GM23338 (cell line): ENCODE measurements at places on chromosomes 13 and 19.

DNA sequence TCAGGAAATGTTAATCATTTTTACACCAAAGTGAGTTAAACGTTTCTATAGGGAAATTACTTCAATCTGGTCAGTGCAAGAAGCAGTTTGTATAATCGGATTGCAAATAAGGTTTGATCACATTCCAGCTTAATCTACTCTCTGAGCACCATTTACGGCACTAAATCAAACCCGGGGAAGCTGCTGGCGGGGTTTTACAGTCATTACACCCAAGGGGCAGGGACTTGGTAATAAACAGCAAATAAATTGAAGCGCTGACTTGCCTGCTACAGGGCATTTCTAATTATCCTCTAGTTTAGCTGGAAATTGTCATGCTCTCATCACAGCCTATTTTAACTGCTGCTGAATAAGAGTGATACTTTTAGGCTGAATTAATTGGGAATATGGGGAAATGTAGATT is 152.1 kb upstream of the SOX21 start:
- no peak for DNase-seq

DNA sequence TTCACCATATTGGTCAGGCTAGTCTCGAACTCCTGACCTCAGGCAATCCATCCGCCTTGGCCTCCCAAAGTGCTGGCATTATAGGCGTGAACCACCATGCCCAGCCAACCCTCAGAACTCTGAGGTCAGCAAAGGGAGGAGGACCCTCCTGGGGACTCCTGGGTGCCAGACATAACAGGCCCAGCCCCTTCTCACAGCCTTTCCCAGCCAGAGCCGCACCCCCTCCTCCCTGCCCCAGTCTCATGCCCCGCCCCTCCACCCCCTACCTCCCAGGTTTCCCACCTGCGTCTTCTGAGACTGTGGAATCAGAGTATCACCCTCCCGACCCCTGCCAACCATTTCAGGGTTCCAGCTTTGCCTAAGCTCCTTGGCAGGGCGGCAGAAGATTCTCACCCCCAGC is 5.2 kb downstream of the IGLON5 start:
- DNase-seq: no peak

- peak; percentile 50 for DNase-seq
Measured at GRCh38 chr19:47456721-47457474, 14.8 kb downstream of the SLC8A2 start.

- no peak for DNase-seq
Measured at GRCh38 chr13:104705031-104705750, 1639.0 kb upstream of the SLC10A2 start.

GRCh38 chr19:18867751-18868150 is 28.2 kb downstream of the CERS1 start:
- no peak for DNase-seq

GRCh38 chr13:43167731-43168130 is 144.3 kb downstream of the DNAJC15 start:
- no peak for DNase-seq

GRCh38 chr19:31232180-31232579 is 117.1 kb downstream of the TSHZ3 start:
- peak; percentile 48 for DNase-seq

DNA sequence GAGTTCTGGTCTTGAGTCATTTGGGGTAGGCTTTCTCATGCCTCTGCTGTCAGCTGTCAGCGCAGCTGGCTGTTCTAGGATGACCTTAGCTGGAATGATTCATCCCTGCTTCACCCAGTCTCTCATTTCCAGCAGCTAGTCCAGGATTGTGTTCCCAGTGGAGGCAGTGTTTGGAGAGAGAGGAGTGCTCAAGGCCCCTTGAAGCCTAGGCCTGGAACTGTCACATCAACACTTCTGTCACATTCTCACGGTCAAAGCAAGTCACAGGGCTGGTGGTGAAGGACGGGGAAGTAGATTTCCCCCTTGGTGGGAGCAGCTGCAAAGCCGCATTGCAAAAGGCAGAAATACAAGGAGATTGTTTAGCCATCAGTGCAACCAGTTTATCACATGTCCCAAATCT is 15.2 kb downstream of the TPT1 start:
- no peak for DNase-seq

- DNase-seq: no peak
Measured at GRCh38 chr13:46894568-46894967, 2.3 kb downstream of the HTR2A start.

DNA sequence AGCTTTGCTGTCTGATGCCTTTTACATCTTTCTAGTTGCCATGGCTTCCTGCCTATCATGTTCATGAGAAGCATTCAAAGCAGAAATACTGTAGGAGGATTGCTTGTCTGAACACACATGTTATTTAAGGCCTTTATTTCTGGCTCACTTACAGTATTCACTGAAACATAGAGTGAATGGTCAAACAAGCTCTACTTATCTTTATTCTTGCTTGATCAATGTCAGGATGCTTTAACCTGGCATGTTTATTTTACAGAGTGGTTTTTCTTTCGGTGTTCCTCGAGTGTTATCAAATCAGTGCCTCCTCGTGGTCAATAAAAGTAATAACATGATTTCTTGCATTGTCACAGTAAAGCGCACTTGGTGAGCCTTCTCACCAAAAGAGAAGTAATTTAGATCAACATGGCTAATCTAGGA is 73.5 kb upstream of the PCDH17 start:
- DNase-seq: peak; percentile 80

DNA sequence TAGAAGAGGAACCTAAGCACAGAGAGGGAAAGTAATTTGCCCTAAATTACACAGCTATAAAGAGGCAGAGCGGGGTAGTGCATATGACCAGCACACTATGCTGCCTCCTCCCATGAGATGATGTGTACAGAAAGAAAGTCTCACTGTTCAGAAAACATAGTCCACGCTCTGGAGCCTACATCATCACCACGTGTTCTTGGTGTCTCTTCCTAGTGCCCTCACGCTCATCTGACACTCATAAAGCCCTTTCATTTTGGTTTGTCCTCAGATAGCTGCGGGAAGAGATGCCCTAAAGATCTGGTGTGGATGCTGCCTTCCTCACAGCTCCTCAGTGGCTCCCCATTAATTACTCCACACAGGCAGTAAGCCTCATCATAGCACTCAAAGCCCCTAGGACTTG is 27.4 kb upstream of the SIAH3 start:
- DNase-seq: no peak

DNA sequence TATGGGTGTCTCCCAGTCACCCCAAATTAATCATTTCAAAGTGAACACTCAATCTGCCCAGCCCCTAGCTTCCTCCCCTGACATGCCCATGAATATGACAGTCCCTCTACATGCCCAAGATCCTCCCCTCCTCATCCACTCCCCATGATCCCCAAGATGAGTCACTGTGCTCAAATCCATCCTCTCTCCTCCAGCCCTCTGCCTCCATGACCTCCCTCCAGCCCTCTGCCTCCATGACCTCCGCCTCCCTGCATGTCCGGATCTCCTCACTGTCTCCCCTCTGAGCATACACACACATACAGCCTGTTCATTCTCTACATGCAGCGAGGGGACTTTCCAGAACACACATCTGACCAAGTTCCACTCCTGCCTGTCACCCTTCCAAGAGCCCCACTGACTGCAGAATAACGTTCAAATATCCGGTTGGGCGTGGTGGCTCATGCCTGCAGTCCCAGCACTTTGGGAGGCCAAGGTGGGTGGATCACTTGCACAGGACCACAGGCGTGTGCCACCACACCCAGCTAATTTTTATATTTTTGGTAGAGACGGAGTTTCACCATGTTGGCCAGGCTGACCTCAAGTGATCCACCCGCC is 18.4 kb upstream of the FEM1A start:
- DNase-seq: no peak

DNA sequence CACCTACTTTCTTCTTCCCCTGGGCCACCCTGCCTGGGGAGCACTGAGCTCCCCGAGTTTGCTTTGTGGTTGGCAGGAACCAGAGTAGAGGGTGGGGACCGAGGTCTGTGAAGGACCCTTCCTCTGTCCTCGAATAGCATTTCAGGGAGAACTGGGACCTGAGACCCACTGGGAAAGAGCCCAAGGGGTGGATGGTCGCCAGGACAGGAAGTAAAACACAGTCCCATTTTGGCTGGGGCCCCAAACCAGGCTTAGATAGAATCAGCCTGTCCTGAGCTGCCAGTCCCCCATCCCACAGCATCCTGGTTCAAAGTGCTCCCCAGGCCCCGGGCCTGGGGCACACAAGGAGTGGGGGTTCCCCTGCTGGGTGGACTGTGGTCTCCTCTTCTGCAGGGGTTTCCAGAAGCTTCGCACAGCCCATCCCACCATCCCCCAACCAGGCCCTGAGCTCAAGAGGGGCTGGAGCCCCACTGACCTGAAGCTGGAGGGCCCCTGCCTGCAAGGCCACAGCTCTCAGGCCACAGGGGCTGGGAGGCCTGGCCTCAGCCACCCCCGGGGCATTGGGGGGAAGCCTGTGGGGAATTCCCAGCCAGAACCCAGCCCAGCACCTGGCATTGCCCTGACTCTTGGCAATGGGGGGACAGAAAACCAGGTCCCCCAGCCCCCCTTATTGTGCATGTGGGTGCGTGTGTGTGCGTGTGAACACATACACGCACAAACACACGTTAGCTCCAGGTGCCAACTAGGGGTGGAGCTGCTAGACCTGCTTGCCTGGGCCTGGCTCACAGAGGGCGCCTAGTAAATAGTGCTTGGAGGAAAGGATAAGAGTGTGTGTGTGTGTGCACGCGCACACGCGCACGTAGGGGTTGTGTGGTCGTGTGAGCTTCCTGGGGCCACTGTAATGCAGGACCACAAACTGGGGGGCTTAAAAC is 995 bp upstream of the MKNK2 start:
- no peak for DNase-seq

GRCh38 chr19:35223862-35224505 is 4.6 kb downstream of the FAM187B start:
- DNase-seq: no peak

DNA sequence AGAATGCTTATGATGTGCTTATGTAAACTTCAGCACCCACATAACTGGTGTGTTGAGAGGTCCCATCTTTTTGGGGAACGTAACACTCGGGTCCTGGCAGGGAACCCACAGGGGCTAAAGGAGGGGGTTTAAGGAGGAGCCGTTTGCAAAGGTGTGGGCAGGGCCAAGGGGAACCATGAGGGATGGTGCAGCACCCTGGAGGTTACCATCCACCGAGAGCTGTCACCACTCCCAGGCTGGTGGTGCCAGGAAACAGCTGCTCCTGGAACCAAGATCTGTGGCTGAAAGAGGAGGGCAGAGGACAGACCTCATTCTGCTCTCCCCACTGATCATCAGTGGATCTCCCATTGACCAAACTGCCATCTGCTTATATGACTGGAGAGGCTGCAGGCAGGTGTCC is 23.2 kb upstream of the CYP4F8 start:
- no peak for DNase-seq

DNA sequence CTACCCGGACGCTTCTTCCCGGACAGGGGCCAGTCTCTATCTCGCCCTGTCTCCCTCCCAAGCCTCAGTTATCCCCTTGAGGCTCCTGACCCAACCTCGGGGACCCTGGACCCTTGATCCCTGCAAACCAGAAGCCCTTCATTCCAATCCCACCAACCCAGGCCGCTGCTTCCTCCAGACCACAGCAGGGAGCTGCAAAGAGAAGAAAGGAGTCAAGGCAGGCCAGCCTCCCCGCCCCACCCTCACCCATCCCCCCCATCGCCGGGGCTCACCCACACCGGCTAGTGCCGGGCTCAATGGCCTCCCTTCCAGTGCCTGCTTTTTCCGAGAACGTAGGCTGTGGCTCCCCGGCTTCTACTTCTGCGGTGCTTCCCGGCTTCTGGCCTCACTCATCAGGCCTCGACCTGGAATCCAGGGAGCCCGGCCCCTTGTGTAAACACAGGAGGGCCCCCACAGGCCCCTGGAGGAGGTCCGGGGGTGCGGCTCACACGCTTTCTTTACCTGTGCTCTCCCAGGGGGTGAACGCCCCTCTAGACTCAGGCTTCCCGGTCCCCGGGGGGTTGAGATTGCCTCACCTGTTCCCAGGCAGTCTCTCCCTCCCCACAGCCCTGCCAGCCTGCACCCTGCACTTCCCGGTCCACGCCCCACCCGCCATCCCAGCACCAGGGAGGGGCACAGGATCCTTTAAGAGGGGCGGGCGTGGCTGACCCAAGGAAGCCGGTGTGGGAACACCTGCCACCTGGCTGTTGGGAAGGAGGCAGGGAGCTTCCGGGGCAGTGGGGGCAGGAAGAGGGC is at the start of gene FAM83E:
FAM83E (minus strand) TSS at position 641 of the 795 bp plus-strand sequence. CDS start 1,704 bp downstream, outside the sequence.
- peak; percentile 93 for DNase-seq

- no peak for DNase-seq
Measured at GRCh38 chr13:50077431-50077830, 62.2 kb downstream of the KCNRG start.

DNA sequence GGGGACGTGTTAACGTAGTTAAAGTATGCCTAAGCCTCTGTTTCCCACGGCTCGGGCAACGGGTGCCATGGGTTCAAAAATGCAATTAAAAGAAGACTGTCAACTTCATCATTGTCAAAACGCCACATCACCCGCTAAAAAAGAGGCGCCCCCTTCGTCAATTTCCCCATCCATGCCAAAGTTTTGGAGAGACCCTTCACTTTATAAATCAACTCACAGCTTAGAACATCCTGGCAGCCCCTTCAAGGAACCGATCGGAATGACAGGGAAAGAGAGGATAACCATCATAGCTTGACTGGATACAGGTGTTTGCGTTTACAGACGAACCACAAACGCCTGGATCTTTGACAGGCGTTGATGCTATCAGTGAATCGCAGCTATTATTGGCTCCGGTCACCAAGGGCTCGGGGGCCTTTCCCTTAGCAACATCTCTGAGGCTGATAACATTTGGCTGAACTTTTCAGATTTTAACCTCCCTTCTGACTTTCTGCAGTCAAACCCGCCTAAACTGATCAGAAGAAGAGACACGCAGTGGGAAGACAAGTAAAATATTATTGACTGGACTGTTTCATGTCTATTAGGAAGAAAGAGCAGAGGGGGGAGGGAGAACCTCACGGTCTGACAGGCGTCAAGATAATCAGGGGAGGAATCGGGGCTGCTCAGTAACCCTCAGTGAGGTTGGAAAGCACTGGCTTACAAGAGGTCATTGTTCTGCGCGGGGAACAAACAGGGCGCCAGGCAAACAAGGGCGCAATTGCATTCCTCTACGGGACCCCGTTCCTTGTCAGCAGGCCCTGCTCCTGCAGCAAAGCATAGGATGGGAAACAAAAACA is 322.5 kb upstream of the ZNF507 start:
- DNase-seq: peak; percentile 26

DNA sequence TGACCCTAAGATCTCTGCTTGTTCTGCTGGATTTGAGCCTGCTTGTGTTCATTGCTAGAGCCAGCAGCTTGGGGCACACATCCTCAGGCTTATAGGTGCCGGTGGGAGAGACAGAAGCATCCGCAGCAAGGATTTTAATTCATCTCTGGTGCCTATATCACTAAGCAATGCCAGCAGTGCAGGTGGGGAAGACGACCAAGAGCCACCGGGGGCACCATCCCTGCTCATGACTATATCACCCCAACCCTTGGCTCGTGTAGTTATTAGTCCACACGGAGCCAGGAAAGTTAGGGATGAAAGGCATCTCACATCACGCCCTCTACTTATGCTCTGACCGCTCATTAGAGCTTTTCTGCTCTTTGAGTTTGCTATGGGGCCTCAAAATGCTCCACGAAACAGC is 298.2 kb downstream of the DCLK1 start:
- no peak for DNase-seq

DNA sequence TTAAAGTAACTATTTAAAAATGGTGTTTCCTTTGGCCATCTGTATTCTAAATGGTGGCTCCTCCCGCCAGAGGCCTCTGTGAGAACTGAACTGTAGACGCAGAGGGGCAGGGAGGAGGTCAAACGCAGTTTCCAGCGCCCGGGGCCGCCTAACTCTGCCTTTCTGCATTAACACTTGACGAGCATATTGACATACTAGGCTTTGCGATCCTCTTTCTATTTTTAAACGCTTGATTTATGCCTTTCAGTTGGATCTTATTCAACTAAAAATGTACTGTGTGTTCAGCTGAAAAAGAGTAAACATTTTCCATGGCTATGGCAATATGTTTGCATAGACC is 74.7 kb downstream of the SPACA7 start:
- no peak for DNase-seq
